ENCODE measurements at places on chromosomes 3 and 15. TPM values are rescaled to one million over a fixed set of nuclear protein-coding genes. Genes with fewer than 3 reads are reported as not detected.

- no peak for DNase-seq
These were observed 291.7 kb downstream of the SUCLG2 start for GRCh38 chr3:67362686-67363085.

GRCh38 chr15:98070137-98070536 is 109.6 kb downstream of the ARRDC4 start:
- no peak for DNase-seq

DNA sequence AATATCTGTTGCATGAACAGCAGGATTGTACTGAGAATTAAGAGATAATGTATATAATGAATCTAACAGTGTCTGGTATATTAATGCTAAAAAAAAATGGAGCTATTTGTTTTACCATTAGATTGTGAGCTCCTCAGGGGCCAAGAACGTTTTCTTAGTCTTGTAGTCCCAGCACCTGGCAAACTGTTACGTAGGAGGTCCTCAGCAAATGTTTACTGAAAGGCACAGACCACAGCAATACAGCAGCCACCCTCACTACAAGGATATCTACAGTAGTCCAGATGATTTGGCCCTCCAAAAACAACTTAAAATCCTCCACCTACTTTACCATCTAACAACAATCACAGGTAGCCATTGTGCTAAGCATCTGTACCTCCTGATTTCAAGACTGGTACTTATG is 59.7 kb downstream of the MSL2 start:
- DNase-seq: no peak

DNA sequence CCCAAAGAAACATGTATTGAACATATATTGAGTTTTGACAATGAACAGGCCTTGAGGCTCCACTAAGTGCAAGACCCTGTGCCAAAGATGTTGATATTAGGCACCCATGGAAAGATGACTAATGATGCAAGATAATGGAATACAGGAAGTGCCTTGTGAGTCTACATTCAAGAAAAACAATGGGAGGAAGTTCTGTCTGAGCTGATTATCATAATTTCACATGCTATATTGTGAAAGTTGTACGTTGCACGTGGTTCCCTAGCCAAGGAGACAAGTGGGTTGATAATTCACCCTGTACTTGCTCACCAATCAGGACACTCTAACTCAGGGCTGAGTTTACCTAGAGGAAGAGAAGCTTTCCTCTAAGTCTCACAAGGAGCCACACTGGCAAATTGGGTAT is 186.9 kb upstream of the STAC start:
- no peak for DNase-seq

DNA sequence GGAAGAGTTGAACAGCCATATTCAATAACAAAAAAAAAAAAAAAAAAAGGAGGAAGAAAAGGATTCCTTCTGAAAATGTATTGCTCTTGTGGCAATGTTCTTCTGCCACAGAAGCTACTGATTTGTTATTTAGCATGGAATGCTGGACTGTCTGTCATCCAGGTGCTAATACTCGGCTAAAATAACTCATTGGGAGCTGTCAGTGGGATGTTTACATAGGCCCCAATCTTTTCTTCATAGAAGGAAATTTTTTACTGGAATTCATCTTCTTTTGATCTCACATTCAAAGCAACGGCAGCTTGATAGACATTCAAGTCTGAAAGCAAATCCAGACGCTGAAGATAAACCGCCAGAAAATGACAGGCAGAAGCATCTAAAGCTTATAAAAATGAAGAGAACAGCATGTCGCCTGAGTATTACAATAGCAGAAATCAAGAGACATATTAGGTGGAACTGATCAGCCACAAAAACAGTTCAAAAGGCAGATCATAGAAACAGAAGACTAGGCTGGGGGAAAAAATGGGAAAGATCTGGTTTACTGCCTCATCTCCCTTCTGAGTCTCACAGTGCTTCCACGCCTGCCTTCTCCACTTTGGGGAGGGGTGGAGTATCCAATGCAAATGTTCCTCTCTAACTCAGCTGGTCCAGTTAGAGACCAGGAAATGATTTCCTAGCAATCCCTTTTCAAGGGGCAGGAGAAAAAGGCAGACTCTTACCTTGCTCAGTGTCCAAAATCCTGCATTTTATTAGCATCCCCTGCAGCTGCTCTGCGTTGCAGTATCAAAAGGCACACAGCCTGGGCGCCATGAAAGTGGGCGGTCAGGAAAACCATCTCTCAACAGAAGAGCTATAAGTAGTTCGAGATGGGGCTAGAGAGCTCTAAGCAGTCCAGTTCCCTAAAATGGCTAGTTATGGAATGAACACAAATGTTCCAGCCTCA is 451.9 kb downstream of the FOXP1 start:
- no peak for DNase-seq

- no peak for DNase-seq
These were observed 122.5 kb downstream of the CHST2 start for GRCh38 chr3:143242101-143242500.

GRCh38 chr3:187648177-187648576 is 22.0 kb downstream of the SST start:
- no peak for DNase-seq

- no peak for DNase-seq
These were observed 15.6 kb downstream of the SEMA3F start for GRCh38 chr3:50170689-50171088.

DNA sequence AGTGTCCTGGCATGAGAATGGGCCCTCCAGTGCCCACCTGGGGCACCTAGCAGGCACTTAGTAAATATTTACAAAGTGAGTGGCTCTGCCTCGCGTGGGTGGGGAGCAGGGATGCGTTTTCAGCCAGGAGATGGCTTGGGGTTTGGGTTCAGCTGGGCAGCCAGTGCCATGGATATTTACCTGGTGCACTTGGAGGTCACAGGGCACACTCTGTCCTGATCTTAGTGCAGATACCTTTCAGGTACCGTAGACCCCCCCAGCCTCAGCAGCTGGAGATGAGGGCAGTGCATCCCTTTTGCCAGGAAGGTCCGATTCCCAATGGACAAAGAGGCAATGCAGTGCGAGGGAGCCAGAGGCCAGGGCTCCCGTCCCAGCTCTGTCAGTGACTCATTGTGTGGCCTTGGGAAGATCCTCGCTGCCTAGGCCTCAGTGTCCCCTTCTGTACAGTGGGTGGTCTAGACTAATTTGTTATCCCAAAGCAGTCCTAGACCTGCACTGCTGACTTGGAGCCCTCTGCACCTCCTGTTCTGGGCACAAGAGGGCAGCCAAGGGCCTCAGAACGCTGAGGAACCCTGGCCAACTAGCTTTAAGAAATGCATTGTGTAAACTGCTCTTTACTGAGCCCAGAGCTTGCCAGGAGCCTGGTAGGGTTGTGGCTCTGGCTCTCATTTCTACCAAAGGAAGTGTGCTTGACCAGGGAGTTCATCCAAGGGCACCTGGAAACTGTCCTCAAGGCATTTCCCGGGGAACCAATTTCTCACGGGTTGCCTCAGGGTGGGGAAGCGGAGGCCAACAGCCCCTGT is 16.0 kb downstream of the HDAC11 start:
- DNase-seq: peak; percentile 80

DNA sequence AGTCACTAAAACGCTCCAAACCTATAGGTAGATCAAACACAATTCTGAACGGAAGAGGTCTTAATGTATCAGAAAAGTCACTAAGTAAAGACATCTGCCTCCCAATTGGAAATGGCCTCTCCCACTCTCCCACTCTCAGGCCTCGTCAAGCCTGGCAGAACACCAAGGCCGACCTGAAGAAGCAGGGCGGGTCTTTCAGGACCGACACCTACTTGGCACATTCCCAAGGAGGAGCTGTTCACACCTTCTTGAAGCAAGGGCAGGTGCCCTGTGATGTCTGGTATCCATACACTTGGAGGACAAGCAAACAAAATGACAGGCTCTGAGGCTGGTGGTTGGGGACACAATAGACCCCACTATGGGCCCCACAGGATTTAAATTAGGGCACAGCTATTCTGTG is 30.0 kb downstream of the XXYLT1 start:
- peak; percentile 31 for DNase-seq

DNA sequence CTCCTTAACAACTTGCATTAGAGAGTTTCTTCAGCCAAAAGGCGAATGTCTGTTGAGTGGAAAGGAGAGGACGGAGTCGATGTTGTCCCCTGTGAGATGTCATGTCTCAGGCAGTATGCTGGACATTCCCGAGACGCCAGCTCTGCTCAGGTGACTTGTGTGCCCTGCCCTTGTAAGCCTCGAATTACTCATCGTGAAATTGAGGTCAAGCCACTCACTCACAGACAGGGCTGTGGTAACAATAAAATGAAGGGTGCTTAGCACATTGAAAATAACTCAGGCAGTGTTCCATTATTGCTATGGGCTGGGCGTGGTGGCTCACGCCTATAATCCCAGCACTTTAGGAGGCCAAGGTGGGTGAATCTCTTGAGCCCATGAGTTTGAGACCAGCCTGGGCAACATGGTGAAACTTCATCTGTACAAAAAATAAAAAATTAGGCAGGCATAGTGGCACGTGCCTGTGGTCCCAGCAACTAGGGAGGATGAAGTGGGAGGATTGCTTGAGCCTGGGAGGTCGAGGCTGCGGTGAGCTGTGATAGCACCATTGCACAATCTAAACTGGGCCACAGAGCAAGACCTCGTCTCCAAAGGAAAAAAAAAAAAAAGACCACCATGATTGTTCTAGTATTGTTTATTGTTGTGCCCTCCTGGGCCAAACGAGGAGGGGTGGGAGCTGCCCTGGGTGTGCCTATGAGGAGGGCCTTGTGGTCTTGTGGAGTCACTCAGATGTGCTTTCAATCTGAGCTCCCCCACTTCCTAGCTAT is 214.4 kb downstream of the THSD4 start:
- DNase-seq: peak; percentile 50

GRCh38 chr3:3800080-3800455 is 837 bp downstream of the LRRN1 start:
- DNase-seq: peak; percentile 19

DNA sequence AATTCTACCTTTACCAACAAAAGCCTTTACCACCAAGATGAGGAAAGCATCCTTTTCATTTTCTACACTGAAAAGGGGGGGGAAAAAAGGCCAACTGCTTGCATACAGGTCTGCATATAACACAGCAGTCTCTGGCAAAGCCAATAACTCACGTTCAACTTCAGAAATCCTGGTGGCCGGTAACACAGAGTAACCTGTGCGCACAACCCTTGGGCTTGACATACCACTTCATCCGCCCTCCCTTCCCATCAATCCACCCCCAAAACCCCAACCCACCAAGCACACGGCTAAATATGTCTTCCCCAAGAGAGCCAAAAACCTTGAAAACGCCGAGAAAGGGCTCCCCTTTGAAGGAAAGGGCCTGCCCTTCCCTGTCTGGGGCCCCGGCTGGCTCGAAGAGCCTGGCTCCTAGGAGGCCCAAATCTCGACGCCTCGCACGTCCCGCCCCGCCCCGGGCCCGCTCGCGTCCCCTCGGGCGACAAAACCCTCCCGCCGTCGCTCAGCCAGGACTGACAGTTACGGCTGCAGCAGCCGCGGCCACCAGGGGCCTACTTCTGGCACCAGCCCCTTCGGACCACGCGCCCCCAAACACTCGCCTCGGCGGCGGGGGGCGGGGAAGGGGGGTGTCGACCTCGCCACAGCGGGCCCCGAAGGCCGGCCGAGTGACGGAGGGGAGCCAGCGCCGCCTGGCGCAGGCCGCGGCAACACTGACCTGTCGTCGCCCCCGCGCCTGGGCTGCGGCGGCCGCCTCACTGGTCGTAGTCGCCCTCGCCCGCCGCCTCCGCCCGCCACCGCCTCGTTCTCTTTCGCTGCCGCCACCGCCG is 835 bp downstream of the UBE3A start:
- peak; percentile 52 for DNase-seq

GRCh38 chr3:139230391-139230790 is 113.4 kb upstream of the MRPS22 start:
- no peak for DNase-seq

GRCh38 chr3:151135541-151136337 is 50.3 kb downstream of the MED12L start:
- DNase-seq: no peak

The HIGD2B gene
- total RNA-seq: not detected

The DISP2 gene
- 0.14 TPM for total RNA-seq

The TFG gene
- 133 TPM for total RNA-seq

The CLDN18 gene
- not detected for total RNA-seq

The UCN2 gene
- total RNA-seq: not detected

The DOCK3 gene
- total RNA-seq: 0.62 TPM

The ARHGEF26 gene
- 43.5 TPM for total RNA-seq

The MAN2C1 gene
- 154 TPM for total RNA-seq

The DPPA4 gene
- not detected for total RNA-seq

The MUSTN1 gene
- total RNA-seq: 1.8 TPM

The ROPN1B gene
- not detected for total RNA-seq

The PTPRG gene
- total RNA-seq: 76.7 TPM

The C2CD4B gene
- not detected for total RNA-seq

Measured in uterus (tissue), 4 donors.